ENCODE measurements at places on chromosomes 12 and 14.

DNA sequence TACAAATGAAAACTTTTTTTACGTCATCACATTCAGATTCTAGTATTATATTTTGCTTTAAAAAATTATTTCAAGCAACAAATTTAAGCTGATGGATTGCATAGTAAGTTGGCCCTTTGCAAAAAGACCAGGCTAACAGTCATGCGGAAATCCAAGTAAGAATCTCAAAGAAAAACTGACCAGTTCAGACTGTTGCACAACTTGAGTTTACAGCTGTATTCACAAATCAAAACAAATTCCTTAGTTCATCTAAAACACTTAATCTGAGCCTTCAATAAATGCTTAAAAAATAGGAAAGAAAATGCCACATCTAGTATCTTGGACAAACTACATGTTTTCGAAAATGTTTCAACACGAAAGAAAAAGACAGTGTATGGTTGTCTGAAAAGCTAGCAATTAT lies 847 bp downstream of the CCDC59 start:
- DNase-seq: no peak

DNA sequence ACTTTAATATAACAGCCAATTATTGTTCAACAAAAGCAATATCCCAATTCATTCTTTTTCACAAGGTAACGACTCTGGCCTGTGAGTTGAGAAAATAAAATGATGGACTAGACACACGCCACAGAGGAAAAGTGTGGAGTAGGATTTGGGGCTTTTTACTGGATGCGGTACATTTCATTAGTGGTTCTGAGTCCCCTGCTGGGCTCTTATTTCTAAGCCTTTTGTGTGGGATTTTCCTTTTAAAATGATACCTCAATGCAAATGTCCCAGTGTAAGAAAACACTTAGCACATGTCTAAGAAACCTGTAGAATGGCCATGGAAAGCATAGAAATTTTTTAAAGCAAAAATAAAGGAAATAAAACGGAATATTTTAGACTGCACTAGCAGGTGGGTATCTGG lies 73.4 kb downstream of the C12orf42 start:
- no peak for DNase-seq

- no peak for DNase-seq
These were observed 85.3 kb downstream of the B4GALNT3 start for GRCh38 chr12:544941-545635.

DNA sequence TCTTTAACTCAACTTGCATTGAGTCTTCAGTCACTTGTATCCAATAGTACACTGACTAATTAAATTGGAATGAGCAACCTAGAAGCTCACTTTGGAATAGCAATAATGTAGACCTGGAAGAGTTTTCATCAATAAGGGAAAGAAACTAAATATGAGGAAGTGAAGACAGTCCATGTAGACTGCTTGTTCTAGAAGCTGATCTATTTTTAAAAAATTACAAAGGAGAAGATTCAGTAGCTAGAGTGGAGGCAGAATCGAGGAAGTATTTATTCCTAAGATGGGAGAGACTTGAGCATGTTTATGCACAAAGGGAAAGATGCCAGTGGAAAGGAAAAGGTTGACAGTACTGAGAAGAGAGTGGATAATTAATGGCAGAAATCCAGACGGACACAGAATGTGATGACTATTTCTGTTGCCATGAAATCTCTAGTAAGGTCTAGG lies 156.3 kb upstream of the PDE3A start:
- no peak for DNase-seq

DNA sequence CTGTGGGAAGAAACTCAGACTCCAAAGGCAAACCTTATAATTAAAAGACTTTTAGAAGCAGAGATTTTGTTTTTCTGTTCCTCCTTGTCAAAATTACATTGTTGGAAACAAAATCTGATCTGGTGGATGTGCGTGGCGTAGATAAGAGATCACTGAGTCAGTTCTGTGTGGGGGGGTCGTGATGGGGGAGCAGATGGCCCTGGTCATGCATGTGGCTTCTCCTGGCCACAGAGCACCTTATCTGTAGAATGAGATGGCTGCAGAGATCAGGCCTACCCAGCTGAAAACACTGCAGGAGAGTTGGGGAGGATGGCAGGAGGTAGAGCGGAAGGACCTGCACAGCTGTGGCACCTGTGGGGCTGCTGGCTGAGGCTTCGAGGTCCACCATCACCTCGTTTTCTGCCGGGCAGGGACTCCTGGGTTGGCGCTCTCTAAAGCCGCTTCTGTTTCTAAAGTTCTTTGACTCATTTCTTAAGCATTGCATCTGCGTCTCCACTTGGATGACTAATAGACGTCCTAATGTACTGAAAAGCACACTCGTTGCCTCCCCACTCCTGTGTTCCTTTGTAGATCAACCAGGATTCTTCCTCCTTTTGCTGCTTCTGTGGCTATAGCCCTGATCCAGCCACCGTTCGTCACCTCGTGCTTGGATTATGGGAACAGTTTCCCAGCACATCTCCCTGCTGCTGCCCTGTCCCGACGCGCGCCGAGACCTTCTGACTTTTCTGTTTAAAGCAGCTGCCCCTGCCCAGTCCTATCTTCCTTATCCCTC lies 93.4 kb downstream of the TSPAN9 start:
- no peak for DNase-seq

DNA sequence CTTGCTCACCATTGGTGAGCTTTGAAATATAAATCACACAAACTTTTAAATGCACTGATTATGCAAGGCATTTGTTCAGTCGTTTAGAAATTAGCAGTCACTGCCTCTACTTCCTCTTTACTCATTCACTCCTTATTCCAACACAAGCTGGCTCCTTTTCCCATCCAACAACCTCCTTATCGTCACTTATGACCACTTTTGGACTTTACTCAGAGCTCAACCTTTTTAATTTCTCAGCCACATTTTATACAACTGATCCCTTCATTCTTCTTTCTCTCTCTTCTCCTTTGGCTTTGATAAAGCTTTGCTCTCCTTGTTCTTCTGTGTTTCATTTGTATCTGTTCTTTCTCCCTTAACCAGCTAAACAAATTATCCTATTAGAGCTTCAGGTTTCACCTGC lies 126.4 kb upstream of the PLEKHA5 start:
- DNase-seq: no peak

- no peak for DNase-seq
These were observed 45.0 kb downstream of the ARMH4 start for GRCh38 chr14:58107041-58107440.

GRCh38 chr12:64611341-64612284 lies 1.3 kb downstream of the RASSF3 start:
- DNase-seq: no peak

DNA sequence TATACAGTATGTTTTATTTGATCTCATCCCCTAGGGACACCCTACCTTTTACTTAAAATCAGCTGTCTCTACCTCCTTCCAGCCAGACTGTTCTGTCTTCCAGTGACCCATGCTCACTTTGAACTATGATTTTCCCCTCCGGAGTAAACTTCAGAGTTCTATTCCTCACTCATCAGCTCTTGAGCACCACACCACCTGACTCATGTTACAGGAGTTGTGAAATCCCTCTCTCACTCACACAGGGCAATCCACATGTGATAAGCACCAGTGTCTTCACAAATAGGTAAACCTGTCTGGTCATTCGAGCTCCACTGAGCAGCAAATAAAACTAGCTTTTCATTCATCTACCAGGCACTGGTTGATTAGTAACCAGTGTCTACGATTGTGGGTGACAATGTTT lies 177.3 kb upstream of the BMP4 start:
- DNase-seq: no peak

DNA sequence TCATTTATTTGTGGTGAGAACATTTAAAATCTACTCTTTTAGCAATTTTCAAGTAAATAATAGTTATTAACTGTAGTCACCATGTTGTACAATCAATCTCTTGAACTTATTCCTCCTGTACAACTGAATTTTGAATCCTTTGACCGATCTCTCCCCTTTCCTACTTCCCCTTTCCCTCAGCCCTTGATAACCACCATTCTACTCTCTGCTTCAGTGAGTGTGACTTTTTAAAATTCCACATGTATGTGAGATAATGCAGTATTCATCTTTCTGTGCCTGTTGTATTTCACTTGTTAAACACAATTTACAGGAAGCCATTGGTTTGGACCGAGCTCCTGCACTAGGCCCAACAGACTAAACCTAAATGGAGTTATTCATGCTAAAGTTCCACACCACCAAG lies 458.9 kb upstream of the PDE3A start:
- DNase-seq: no peak
